ENCODE measurements at places on chromosomes 2 and 18.
A peak's percentile ranks its signal among the peaks of the same experiment; 100 is the strongest.

- DNase-seq: no peak
Observed at GRCh38 chr2:17682098-17682857, 71.3 kb downstream of the SMC6 start.

DNA sequence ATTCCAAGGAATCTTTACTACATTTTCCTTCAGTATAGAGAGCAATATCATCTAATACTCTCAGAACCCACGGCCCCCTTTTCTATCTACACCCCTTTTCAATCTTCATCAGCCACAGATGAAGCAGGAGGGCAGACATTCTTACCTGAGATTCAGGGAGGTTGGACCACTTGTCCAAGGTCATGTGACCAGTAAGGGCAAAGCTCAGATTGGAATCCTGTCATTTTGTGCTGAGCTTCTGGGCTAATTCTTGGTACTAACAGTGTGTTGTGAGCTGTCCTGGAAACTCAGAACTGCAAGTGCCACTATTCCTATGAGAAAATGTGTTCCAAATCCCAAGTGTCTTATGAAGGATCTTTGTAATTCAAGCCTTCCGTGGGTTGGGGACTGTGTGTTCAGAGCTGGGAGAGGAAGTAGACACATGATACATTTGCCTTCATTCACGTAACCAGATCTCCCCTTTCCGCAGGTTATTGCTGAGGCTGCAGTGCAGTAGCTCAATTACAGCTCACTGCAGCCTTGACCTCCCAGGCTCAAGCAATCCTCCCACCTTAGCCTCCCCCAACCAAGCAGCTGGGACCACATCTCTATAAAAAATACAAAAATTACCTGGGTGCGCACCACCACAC lies 3.3 kb downstream of the CHRNA1 start:
- no peak for DNase-seq

GRCh38 chr18:43525169-43525568 lies 247.9 kb upstream of the SYT4 start:
- DNase-seq: no peak

- DNase-seq: no peak
Observed at GRCh38 chr2:238786792-238787490, 60.9 kb upstream of the TWIST2 start.

- no peak for DNase-seq
Observed at GRCh38 chr2:20092226-20092900, 40.9 kb upstream of the LAPTM4A start.

DNA sequence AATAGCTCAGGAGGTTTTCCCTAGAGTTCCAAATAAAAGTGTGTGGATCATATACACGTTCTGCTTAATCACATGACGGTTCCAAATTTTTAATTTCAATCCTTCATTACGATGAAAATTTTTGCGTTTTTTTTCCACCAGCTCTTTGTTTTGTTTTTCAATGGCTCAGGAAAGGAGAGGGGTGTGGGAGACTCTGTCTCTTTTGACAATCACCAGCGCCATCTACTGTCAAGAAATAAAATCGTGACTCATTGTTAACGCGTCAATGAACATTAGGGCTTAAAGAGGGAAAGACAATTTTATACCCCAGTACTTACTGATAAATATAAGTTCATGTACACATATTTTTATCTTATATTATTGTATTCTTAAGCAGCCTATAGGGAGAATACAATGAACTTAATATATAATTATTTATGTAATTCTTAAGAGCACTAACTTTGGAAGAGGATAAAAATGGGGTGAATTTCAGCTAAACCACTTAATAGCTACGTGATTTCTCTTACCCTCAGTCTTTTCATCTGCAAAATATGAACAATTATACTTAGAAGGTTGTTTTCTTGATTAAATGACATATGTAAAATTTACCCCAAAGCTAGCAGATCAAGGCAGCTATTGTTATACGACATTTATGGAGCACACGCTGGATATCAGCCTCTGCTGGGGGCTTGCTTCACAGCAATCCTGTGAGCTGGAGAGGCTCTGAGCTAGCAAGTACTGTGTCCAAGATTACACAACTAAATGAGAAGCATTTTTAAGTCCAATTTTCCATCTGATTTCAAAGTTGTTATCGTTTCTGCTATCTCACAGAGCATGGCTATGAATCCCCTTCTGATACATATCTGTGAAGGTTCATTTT lies 47.4 kb upstream of the RMDN2 start:
- peak; percentile 68 for DNase-seq

GRCh38 chr2:1766851-1767811 lies 22.8 kb upstream of the PXDN start:
- DNase-seq: no peak

- DNase-seq: no peak
Observed at GRCh38 chr2:239584986-239585385, 184.2 kb upstream of the HDAC4 start.

DNA sequence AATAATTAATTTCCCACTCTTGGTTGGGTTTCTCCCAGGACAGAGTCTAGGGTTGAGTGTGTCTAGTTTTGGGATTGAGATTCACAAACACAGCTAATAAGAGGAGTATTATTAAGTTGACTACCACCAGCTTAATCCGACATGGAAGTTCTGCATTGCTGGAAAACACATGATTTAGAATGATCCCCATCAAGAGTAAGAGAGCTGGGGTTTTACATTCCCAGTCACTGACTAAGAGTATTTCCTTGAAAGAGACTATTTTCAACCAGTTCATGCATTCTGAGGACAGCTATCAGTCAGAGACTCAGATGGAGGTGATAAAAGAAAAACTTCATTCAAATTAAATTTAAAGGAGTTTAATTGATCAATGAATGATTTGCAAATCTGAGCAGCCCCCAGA lies 334.6 kb upstream of the LRATD1 start:
- no peak for DNase-seq

DNA sequence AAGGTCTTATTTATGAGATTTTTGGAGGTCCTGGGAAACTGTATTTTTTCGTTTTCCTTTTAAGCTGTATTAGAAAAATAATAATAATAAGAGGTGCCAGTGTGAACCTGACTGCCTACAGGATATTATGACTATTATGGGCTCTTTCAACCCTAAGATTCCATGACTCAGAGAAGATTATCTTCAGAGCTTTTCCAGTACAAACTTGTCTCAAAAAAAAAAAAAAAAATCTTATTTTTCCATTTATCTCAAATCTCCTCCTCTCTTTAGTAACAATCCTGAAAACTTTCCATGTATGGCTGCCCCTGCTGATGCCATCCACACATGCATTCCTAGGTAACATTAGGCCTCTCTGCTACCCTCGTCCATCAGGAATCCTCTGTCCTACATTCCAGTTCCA lies 36.7 kb upstream of the RPE start:
- no peak for DNase-seq

DNA sequence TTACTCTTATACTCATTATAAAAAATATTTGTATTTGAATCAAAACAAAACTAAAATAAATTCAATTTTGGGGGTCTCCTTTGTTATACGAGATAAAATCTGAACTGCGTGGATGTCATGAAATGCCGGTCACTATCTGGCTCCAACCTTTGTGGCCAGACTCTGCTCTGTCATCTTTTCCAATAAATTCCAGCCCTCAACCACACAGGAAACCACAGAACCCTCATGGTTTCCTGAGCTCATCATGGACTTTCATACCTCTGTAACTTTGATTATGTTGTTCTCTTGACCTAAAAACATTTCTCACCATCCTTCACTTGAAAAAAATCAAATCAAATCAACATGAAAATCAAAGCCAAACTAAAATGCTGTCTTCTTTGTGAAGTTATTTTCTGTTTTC lies 724.7 kb downstream of the METTL4 start:
- DNase-seq: no peak

DNA sequence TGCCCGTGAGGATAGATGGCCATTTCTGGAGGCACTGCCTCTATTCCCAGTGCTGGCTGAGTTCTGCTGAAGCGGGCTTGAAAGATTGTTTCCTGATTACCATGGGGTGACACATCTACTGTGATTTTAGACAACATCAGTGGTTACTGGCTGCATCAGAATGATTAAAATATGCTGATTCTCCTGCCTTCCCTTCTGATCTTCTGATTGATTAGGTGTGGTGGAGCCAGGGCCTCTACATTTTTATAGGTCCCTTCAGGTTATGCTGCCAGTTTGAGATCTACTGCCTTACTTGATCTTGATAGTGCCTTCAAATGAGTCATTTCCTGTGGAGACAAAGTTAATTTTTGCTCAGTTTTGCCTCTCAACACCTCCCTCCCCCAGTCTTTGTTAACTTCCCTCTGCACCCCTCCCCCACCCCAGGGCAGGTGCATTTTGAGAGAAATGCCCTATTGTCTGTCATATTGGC lies 31.6 kb upstream of the SNORC start:
- peak; percentile 29 for DNase-seq

GRCh38 chr18:7940971-7941370 lies 373.9 kb downstream of the PTPRM start:
- DNase-seq: no peak

- DNase-seq: no peak
Observed at GRCh38 chr18:50638884-50639420, 79.1 kb downstream of the MAPK4 start.

- DNase-seq: peak; percentile 94
Observed at GRCh38 chr18:77114415-77115191, 18.0 kb downstream of the MBP start.

GRCh38 chr18:21433436-21433835 lies 167.1 kb downstream of the ESCO1 start:
- DNase-seq: no peak

- DNase-seq: no peak
Observed at GRCh38 chr2:5528706-5529105, 163.5 kb upstream of the SOX11 start.

- DNase-seq: no peak
Observed at GRCh38 chr2:237425320-237425719, 11.4 kb upstream of the COL6A3 start.

DNA sequence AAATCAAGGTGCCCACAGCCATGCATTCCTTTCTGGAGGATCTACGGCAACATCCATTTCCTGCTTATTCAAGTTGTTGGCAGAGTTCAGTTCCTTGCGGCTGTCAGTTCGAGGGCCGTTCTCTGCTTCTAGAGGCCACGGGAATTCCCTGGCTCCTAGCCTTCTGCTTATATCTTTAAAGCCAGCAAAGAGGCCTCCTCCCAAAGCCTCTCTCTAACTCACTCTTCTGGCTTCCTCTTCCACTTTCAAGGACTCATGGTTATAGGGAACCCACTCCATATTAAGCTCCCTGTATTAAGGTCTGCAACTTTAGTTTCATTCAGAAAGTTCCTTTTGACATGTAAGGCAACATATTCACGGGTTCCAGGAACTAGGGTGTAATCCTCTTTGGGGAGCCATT lies 150.1 kb upstream of the RMP24 start:
- no peak for DNase-seq

GRCh38 chr2:29166242-29167039 lies 51.2 kb downstream of the CLIP4 start:
- DNase-seq: peak; percentile 15

- no peak for DNase-seq
Observed at GRCh38 chr2:71833855-71834560, 313.7 kb downstream of the CYP26B1 start.

DNA sequence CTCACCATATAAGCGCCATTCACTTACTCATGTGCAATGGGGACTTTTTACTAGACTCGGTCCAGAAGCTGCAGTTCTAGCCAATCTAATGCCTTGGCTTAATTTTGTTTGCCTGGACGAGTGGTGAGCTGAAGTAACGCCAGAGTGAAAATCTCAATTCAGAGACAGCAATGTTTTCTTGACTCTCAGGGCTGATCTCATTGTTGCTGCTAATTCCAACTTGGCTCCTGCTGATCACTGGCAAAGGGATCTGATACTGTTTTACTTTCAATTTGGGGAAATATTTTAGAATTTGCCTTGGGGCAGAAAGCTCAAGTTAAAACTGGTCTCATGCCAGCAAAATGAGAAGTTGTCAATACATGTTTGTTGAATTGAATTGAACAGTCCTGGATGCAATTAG lies 906.6 kb upstream of the CDH2 start:
- peak; percentile 2 for DNase-seq

GRCh38 chr2:42101206-42102023 lies 53.6 kb downstream of the PKDCC start:
- DNase-seq: peak; percentile 69

GRCh38 chr18:32612651-32613050 lies 142.0 kb upstream of the GAREM1 start:
- no peak for DNase-seq

- DNase-seq: no peak
Observed at GRCh38 chr2:28350791-28351285, 41.8 kb upstream of the FOSL2 start.

DNA sequence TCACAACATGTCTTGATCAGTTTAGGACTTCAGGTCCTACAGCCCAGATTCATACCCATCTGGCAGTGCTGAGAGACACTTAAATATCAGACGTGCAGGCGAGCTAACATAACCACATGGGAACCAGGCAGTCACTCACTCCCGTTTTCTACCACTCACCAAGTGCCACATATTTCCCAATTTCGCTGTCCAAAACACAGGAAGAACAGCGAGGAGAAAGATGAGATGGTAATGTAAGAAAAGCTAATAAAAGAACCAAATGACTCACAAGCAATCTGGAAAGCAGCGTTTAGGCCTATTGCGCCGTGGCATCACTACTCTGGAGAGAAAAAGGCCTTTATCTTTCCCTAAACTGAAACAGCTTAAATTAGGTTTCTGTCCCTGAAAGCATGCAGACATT lies 647.8 kb upstream of the SLC39A10 start:
- peak; percentile 0 for DNase-seq

DNA sequence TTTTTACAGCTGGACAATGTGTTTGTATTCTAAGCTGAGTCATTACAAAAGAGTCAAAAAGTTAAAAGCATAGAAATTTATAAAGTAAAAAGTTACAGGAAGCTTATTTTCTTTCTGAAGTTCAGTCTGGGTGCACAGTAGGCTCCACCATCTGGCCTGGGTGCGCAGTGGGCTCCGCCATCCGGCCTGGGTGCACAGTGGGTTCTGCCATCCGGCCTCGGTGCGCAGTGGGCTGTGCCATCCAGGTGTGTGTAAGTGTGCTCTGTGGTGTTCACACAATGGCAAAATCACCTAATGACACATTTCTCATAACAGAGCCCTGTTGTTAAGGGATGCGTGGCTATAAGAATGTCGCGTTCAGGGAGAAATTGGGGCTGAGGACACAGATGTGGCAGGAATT lies 195.5 kb downstream of the ANKRD30B start:
- DNase-seq: no peak

DNA sequence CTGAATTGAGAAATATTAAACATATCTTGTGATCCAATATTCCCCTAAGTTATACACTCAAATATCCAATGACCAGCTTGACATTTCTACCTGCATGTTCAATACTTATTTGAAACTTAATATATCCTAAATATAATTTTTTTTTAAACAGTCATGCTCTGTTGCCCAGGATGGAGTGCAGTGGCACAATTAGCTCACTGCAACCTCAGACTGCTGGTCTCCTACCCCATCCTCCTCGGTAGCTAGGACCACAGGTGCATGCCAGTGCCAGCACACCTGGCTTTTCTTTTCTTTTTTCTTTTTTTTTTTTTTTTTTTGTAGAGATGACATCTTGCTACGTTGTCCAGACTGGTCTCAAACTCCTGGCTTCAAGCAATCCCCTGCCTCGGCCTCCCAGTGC lies 4.2 kb downstream of the KYNU start:
- no peak for DNase-seq

Measured in IMR-90 (cell line).